ENCODE measurements at places on chromosomes 6 and 20. TPM values are rescaled to one million over a fixed set of nuclear protein-coding genes. Genes with fewer than 3 reads are reported as not detected.

- DNase-seq: no peak
Observed at GRCh38 chr6:19880066-19880465, 42.9 kb downstream of the ID4 start.

Gene WFDC5
- 0.27 TPM for polyA plus RNA-seq

- no peak for DNase-seq
Observed at GRCh38 chr20:8213831-8214587, 81.9 kb downstream of the PLCB1 start.

DNA sequence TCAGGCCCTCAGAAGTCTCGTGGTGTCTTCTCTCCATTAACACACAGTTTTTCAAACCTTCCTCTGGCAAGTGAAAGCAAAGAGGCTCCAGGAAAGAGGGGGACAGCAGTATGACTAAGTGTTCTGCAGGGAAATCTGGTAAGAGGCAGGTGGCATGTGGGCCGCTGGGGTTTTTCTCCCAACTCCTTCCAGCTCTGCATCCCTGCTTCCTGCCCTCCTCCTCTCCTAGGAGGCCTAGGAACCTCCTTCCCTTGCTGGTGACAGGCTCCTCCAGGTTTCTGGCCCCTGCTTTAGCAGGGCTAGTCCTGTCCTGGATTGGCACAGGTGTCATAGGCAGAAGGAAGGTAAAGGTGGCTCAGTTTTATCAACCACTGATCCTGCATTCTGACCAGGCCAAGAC, 7.6 kb upstream of the ITCH start:
- no peak for DNase-seq

- DNase-seq: no peak
Observed at GRCh38 chr6:97085772-97086171, 161.2 kb downstream of the KLHL32 start.
